ENCODE measurements at places on chromosomes 3 and 15. TPM values are rescaled to one million over a fixed set of nuclear protein-coding genes. Genes with fewer than 3 reads are reported as not detected.

Gene MORC1
- not detected for total RNA-seq

Gene CCDC12
- total RNA-seq: 39.4 TPM

Gene GOLGA8T
- not detected for total RNA-seq

Gene PDCD10
- 76.1 TPM for total RNA-seq

Gene PFN2
- total RNA-seq: 207 TPM

Gene SST
- not detected for total RNA-seq

Gene KCNMB3
- total RNA-seq: 1.0 TPM

Gene THRB
- 16.3 TPM for total RNA-seq

Gene ARGFX
- not detected for total RNA-seq

Gene CFAP100
- not detected for total RNA-seq

Gene RYR3
- total RNA-seq: under 0.01 TPM

Gene HCN4
- total RNA-seq: not detected

Gene LHFPL4
- not detected for total RNA-seq

Gene MYZAP
- total RNA-seq: 4.8 TPM

Measured in mammary epithelial cell (primary cell).